ENCODE measurements at places on chromosomes 7 and 10.

- DNase-seq, result no peak
These were observed 5.9 kb upstream of the NUP42 start for GRCh38 chr7:23175938-23176337.

GRCh38 chr7:82044497-82045080, 274.7 kb upstream of the HGF start:
- no peak for DNase-seq

DNA sequence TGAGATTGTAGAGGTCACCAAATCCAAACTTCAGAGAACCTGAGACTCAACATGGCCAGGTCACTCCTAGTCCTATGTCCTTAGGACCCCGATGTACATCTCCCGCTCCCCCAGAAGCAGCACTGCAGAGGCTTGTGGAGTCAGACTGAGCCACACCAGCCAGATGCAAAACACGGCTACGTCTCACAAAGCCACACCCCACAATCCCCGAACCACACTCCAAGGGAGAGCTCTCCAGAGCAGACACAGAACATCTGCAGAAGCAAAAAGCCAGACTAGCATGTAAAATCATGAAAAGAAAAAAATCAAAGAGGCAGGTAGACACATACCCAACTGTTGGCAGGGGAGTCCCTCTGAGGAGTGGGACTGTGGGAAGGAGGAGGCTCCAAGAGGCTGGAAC, 104.9 kb downstream of the CTBP2 start:
- DNase-seq, result no peak

DNA sequence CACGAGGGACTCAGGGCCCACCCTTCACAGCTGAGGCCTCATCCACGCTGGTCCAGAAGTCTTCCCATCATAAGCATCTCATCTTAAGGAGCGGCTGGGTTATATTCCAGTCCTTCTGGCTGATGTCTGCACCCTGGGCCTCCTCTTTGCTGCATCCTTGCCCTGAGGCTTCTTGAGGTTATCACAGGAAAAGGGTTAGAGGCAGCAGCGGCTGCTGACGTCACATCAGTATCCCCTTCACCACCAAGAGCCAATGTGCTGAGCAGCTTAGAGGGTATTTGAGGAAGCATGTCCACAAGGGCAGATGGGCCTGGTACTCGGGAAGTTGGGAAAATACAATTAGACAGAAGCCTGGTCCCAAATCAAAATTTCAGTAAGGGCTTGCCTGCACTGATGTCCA, 125.1 kb downstream of the PLXNA4 start:
- DNase-seq, result peak; percentile 24

GRCh38 chr10:69650589-69651261, 20.7 kb downstream of the FAM241B start:
- peak; percentile 17 for DNase-seq

DNA sequence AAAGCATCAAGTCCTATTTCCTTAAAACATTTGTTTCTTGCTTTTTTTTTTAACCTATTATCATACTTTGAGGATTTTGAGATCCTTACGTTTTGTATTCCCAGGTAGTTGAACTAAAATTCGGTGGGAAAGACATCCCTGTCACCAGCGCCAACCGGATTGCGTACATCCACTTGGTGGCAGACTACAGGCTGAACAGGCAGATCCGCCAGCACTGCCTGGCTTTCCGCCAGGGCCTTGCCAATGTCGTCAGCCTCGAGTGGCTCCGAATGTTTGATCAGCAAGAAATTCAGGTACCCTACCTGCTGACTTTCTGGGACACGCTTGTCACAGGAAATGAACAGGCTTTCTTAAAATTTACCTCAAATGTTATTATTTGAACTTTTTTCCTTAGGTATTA, 83.0 kb upstream of the DNAJB6 start:
- DNase-seq, result no peak

GRCh38 chr7:130143986-130144311, 61.3 kb downstream of the TMEM209 start:
- no peak for DNase-seq

GRCh38 chr7:97798046-97799019, 66.4 kb downstream of the TAC1 start:
- DNase-seq, result no peak
